ENCODE measurements at places on chromosomes 3 and 15. TPM values are rescaled to one million over a fixed set of nuclear protein-coding genes. Genes with fewer than 3 reads are reported as not detected.

DNA sequence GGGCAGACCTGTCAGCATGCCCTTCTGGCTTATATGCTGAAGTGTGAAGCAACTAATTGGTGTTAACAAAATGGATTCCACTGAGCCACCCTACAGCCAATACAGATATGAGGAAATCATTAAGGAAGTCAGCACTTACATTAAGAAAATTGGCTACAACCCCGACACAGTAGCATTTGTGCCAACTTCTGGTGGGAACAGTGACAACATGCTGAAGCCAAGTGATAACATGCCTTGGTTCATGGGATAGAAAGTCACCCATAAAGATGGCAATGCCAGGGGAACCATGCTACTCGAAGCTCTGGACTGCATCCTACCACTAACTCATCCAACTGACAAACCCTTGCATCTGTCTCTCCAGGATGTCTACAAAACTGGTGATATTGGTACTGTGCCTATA lies 9.4 kb downstream of the PIK3CB start:
- no peak for DNase-seq

NDN gene
- polyA plus RNA-seq, result 107 TPM

- no peak for DNase-seq
Observed at GRCh38 chr15:66966256-66966655, 99.1 kb upstream of the SMAD3 start.

C3orf70 gene
- 13.6 TPM for polyA plus RNA-seq

APOD gene
- 395 TPM for polyA plus RNA-seq

GRCh38 chr3:144032531-144033239 lies 61.1 kb downstream of the DIPK2A start:
- DNase-seq, result no peak

GRCh38 chr3:133532951-133533350 lies 40.5 kb upstream of the CDV3 start:
- no peak for DNase-seq

CPLX3 gene
- 0.22 TPM for polyA plus RNA-seq
